ENCODE measurements at places on chromosomes 5 and 9.

DNA sequence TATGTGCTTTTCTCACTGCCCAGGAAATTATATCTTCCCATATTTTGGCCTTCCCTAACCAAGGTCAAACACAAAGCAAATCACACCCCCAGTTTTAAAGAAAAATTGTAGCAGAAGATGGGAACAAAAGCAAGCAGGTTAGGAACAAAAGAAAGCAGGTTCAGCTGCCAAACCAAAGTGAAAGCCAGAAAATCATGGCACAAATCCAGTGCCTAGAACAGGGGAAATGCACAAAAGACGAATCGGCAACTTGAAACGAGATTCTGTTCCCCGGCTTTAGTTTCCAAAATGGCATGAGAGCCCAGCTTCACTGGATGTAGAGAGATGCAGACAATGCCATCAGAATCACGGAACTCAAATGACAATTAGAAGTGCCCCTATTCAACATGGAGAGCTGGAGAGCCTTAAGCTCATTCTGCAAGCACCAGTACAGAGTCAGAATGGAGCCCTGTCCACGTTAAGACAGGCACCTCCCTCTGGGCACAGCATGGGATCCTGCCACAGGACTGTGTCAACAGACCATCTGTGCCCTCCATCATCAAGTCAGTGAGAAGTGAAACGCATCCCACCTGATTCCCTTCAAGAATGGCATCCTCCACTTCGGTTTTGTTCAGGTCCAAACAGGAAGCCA is 13.8 kb downstream of the DNAH5 start:
- no peak for DNase-seq

DNA sequence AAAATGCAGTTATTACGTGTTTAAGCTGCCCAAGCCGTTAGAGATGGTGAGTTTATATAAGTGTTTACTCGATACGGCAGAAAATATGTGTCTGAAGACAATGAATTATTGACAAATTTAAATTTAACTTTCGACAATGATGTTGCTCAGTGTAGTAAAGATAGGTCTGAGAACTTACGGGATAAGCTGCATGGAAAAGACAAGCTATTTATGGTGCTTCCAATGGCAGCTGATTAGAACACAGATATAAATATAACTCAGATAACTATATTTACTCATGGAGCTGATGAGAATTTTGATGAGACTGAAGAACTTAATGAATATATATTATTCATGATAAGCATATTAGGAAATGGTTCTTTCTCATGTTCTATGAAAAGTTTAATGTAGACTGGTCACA is 139.3 kb downstream of the AUH start:
- DNase-seq, result no peak

- no peak for DNase-seq
These were observed 227.3 kb upstream of the TBCA start for GRCh38 chr5:78003450-78003849.

DNA sequence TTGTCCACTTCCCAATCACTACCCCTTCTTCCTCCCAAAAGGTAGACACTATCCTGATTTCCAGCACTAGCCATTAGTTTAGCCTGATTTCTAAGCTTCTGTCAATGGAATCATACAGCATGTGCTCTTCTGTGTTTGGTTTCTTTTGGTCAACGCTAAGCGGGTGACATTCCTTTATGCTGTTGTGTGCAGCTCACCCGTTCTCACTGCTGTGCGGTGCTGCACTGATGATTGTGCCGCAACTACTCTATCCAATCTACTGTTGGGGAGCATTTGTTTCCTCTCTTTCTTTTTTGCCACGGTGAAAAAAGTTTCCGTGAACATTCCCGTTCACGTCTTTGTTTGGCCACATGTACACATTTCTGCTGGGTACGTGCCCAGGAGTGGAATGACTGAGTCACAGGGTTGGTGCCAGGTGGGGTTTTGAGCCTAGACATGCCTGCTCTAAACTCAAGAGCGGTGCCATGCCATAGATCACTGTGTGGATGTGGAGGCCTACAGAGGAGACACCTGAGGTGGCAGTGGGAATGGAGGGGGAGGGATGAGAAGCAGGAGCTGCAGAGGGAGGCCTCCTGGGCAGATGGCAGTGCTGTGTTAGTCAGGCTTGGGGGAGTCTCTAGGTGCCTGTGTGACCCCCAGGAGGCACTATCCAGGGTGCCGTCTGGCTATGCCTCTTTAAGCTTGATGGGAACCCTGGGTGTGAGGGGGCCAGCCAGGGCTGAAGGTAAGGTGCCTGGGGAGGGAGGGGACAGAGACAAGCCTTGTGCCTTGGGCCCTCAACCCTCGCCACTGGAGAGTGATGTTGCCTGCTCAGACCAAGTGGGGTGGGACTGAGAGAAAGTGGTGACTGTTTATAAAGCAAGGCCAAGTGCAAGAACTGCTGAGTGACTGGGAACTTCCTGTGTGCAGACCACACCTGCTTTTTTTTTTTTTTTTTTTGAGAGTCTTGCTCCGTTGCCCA is 11.4 kb upstream of the ANKRD33B start:
- DNase-seq, result no peak

DNA sequence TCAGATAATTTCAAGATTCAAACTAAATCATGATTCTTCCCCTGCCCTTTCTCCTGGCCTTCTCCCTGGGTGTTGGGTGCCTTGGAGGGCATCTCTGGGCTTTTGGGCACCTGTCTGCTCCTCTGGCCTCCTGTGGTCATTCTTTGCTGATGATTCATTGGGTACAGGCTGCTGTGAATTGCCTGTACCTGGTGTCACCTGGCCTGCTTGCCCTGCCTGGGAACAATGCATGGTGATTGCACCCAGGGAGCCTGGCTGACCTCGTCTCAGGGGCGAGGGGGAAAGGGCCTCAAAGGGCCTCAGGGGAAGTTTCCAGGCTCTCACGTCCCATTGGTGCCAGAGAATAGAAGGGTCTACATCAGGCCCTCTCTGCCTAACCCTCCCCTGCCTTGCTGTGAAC is 20.1 kb upstream of the CKMT2 start:
- no peak for DNase-seq

GRCh38 chr5:19555876-19556275 is 432.1 kb downstream of the CDH18 start:
- DNase-seq, result no peak

GRCh38 chr9:136031741-136032730 is 63.1 kb downstream of the NACC2 start:
- DNase-seq, result no peak

- DNase-seq, result no peak
These were observed 132.9 kb downstream of the SIL1 start for GRCh38 chr5:139065306-139065705.

- DNase-seq, result no peak
These were observed 1.8 kb downstream of the FAM163B start for GRCh38 chr9:133607381-133607780.

DNA sequence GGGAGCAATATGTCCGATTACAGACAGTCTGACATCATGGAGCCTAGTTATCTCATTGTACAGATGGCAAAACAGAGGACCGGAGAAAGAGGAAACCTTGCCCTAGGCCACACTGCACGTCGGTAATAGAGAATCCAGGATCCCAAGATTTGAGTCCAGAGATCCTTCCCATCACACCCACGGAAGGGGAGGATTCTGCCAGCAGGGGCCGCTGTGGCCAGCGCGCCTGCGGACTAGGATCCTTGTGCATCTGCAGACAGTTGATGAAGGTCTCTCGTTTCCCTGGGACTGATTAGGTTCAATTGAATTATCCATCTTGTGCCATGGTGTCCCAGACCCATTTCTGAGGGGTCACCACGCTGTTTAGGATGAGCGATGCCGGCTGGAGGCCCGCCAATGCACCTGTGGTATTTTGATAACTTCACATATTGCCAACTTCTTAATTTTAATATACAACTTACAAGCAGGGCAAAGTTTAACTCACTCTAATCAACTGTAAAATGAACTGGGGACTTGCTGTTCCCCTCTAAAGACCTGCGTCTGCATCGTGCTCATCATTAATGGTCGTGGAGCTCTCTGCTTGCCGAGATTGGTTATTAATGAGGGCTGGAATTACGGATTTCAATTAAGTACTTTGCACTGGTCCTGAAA is 592.7 kb upstream of the BRINP1 start:
- no peak for DNase-seq

GRCh38 chr5:167233507-167234220 is 1057.8 kb upstream of the WWC1 start:
- DNase-seq, result no peak

DNA sequence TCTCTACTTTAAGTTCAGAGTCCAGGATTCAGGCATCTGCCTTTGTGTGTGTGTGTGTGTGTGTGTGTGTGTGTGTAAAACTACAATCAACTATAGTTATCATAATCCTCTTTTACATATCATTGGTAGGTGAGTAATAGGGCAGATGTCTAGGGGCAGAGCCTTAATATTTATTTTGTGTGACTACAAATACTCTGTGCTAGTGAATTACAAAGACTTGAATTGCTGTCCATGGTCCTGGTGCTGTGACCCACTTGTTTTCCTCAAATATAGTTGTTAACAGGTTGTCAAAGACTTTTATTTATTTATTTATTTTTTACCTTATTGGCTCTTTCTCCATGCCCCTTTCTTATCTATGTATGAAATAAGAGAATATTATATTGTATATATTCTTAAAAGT is 196.8 kb downstream of the ANXA1 start:
- no peak for DNase-seq

DNA sequence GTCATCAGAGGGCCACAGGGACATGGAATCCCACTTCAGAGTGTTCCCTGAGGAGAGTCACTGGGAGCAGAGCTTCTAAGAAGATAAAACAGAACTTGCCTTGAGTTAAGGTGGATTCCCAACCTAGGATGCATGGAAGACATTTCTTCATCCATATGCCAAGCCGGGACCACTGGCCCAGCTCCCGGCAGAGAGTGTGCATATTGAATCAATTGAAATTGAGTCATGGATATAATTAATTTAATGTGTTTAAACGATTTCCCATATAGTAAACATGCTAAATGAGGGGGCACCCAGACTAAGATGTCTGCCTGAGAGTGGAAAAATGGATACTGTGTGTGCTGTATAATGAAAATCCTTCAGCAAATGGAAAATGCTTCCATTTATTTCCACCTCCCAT is 194.4 kb upstream of the TBC1D2 start:
- no peak for DNase-seq

- DNase-seq, result no peak
These were observed 15.0 kb downstream of the CYFIP2 start for GRCh38 chr5:157280927-157281326.

DNA sequence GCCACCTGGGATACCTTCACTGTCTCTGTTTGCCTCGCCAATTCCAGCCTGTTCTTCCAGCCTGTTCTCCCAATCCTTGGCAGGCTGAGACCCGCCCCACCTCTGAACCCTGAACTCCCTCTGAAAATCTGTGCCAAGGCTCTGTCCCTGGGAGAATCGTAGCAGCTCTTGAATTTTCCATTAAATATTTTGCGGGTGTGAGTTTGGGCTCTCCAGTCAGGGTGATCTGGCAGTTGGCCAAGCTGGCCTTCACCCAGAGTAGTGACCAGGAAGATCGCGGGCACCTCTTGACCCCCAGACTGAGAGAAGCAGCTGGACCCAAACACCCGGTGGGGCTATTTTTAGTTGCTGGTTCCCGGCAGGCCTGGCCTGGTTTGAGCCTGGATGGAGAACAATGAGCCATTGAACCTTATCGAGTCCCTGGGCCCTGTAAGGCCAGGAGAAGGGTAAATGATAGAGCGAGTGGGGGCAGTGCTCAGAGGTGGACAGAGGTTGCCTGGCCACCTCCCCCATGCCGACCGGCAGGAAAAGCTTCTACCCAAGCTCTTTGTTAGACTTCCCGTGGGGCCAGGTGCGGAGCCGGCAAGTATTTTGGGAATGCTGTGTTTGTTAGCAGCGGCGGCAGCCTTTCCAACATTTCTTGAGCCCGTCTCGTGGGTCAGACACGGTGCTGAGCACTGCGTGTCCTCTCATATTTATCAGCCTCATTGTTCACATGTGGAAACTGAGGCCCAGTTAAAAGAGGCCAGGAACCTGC is 146.2 kb downstream of the RGS3 start:
- DNase-seq, result no peak

DNA sequence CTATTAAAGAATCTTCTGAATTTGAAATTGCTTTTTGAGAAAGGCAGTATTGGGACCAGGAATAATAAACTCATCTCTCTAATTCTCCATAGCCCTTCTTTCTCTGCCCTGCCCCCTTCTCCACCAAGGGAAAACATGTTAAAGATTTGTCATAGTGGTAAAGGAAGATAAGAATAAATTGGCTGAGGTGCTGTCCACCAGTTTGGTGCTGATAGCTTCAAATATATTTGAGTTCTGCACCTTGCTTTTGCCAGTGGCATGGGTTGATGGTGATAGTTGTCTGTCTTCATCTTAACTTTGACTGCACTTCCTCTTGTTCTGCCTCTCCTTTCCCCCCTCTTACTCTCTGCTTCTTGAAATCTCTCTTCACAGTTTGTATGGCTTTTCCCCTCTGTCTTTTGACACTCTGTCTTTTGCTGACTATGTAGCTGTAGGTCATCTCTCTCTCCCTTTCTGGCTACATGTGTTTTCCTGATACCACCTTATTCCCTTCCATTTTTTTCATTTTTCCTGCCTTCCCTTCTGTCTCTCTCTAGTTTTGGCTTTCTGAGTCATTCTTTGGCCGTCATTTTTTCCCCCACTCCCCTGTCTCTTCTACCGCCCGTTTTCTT is 56.6 kb downstream of the NDUFS4 start:
- no peak for DNase-seq

GRCh38 chr5:32581010-32581785 is 4.2 kb upstream of the SUB1 start:
- DNase-seq, result no peak

- no peak for DNase-seq
These were observed 323.3 kb downstream of the ARL15 start for GRCh38 chr5:53987101-53987500.

DNA sequence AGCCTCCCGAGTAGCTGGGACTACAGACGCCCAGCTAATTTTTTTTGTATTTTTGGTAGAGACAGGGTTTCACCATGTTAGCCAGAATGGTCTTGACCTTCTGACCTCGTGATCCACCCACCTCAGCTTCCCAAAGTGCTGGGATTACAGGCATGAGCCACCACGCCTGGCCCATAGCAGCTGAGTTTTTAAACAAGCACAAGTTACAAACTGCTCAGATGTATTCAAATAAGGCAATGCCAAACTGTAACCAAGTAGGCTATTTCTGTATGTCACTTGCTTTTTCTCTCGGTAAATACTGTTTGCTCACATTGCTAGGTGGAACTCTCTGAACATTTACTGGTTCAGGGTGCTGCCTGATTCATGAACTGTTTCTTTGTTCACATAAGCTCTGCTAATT is 799.3 kb upstream of the NUDT12 start:
- DNase-seq, result no peak

- no peak for DNase-seq
These were observed 4.7 kb downstream of the NOTCH1 start for GRCh38 chr9:136541179-136541578.

DNA sequence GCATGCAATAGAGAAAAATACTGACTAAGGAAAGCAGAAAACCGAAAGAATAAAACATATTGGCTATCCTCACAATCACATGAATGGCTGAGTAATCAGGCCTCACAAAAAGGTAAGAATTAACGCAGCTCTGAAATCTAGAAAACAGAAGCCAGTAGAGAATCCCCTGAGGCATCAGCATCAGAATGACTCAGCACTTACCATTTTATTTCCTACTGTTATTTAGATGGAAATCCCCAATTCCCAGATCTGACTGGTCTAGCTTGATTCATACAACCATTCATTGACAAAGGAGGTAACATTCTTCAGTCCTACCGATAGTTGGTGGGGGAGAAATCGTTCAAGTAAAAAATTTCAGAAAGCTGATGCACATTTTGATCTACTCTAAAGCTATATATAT is 1408.4 kb upstream of the WWC1 start:
- peak; percentile 18 for DNase-seq
